LNCaP clone FGC (cell line): ENCODE measurements at places on chromosomes 1 and 21.

GRCh38 chr1:205951746-205952145, 8.5 kb upstream of the SLC26A9 start:
- no peak for DNase-seq

DNA sequence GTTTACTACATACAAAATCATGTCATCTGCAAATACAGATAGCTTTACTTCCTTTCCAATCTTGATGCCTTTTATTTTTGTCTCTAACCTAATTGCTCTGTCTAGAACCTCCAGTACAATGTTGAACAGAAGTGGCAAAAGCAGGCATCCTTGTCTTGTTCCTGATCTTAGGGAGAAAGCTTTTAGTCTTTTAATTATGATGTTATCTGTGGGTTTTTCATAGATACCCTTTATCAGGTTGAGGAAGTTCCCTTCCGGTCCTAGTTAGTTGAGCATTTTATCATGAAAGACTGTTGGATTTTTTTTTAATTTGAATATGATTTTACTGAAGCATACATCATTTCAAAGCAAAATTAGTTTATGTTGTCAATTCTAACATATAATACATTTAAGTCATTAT, 45.7 kb upstream of the DISC1 start:
- DNase-seq: no peak

DNA sequence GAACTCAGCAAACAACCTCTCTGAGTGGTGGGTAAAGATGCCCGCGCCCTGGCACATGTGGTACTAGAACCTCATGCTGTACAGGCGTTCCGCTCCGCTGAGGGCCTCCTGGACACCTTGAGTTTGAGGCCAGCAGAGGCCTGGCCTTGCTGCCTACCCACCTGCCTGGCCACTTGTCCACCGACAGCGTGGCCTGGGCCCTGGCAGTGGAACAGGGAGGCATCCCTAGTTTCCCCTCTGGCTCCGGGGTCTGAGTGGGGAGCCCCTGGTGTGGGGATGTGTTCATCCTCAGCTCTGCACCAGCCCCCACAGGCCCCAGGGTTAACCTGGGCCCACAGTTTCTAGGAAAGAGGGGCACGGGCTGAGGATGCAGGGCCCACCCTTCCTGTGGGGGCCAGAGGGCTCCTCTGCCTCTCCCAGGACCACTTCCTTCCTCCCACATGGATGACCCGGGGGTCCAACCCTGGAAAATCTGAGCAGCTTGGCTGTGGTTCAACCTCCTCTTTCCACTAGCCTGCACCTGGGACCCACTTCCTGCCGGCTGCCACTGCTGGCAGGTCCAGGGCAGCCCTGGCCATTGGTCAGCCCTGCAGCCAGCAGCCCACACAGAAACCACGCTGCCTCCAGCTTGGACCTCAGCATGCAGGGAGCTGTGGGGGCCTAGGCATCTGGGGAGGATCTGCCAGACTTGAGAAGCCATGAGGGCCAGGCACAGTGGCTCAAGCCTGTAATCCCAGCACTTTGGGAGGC, 53.3 kb upstream of the COL18A1 start:
- DNase-seq: no peak

DNA sequence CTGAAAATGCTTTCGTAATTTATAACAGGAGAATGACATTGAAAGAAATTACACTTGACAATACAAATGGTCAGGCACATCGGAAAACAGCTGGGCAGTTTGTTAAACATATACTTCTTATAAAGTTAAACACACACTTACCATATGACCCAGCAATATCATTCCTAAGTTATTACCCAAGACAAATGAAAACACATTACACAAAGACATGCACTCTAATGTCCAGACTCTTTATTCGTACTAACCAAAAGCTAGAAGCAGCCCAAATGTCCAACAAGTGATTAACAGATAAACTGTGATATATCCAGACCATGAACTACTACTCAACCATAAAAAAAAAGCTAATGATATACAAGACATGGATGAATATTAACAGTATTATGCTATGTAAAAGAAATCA, 8.5 kb downstream of the AKT3 start:
- DNase-seq: no peak

DNA sequence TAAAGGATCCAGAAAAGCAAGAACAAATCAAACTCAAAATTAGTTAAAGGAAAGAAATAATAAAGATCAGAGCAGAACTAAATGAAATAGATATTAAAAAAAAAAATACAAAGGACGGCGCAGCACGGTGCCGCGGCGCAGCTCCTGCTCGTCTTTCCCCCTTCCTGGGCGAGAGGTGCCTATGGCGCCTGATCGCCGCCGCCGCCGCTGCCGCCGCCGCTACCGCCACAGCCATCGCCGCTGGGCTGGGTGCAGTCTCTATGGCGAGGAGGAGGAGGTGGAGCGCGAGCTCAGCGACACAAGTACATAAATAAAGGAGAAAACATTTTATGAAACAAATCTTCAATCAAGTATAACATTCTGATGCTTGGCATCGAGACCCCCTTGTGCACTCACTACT, 77.6 kb upstream of the VANGL1 start:
- no peak for DNase-seq

DNA sequence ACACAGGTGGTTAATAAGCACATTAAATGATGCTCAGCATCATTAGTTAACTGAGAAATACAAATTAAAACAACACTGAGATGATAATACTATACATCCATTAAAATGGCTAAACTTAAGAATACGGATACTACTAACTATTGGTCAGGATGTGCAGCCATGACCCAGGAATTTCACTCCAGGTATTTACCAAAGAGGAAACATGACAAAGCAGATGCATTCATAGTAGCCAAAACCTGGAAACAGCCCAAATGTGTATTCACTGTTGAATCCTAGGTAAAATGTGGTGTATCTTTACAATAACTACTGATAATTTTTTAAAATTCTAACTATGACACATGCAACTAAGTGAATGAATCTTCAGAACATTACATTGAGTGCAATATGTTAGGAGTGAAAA, 73.0 kb downstream of the PTPRC start:
- DNase-seq: no peak

- no peak for DNase-seq
Measured at GRCh38 chr1:89881415-89882058, 60.7 kb downstream of the LRRC8D start.

- DNase-seq: no peak
Measured at GRCh38 chr1:15083578-15083977, 70.0 kb upstream of the TMEM51 start.

- no peak for DNase-seq
Measured at GRCh38 chr1:167148421-167148820, 54.5 kb downstream of the STYXL2 start.

GRCh38 chr1:183194527-183195141, 8.6 kb downstream of the LAMC2 start:
- DNase-seq: no peak

GRCh38 chr1:157112186-157112867, 12.7 kb upstream of the ETV3L start:
- no peak for DNase-seq

DNA sequence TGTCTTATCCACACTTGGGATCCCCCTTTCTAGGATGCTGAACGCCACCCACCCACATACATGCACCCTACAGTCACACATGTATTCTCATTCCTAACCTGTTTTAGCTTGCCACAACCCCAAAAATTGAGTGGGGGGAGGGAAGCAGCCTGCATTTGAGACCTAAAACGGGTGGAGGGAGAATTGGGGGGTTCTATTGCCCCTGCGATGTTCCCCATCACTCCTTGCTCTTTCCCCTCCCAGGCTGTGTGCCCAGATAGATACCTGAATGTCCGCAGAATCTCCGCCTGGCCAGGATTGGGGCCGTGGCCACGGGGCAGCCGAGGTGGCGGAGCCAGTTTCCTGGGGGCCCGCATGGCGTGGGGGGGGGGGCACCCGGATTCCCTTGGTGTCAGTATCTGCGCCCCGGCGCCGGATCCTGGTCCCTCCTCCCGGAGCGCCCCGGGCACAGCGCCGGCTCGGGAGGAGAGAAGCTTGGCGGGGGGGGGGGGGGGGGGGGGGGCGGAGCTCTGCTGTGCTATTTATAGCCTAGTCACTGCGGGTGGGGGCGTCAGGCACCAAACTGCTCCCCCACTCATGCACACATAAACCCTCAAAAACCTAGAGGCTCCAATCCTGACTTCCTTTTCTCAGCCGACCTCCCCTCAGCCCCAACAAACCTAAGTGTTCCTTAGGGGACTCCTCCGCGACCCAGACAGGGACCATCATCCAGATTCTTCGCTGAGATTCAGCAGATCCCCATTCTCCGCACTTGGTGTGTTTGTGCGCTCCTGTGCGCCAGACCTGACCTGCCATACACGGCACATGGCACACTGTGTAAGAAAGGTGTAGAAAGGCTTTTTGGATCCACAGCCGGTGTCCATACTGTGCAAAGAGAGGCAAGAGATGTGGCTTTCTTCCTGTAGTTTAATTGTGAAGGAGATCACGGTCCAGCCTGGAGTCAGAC, 1.9 kb downstream of the ANKRD34A start:
- no peak for DNase-seq

DNA sequence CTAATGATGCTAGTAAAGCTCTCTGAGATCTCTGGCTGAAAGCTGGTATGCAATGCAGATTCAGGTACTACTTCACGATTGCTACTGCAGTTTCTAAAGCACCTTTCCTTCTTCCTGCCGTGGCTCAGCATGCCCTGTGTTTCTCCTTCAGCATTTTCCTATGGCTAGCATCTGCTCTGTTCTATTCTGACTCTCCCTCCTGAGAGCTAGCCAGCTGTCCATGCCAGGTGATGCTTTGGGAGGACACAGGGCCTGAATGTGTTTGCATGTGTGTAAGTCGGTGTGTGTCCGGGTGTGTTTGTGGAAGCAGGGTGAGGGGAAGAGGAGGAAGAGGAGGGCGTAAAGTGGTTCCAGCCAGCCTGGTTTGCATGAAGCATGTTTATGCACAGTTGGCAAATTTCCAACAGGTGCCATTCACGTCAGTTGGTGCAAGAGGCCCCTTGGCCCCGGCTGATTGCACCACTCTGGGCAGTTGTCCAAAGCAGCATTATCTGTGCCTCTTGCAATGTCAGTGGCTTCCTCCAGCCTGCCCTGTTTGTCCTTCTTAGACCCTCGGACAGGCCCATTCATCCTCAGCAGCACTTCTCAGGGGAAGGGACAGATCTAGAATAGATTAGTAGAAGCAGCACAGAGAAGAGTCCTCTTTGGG, 433.3 kb downstream of the DISC1 start:
- no peak for DNase-seq

GRCh38 chr1:19087737-19088594, 122.1 kb downstream of the UBR4 start:
- no peak for DNase-seq

DNA sequence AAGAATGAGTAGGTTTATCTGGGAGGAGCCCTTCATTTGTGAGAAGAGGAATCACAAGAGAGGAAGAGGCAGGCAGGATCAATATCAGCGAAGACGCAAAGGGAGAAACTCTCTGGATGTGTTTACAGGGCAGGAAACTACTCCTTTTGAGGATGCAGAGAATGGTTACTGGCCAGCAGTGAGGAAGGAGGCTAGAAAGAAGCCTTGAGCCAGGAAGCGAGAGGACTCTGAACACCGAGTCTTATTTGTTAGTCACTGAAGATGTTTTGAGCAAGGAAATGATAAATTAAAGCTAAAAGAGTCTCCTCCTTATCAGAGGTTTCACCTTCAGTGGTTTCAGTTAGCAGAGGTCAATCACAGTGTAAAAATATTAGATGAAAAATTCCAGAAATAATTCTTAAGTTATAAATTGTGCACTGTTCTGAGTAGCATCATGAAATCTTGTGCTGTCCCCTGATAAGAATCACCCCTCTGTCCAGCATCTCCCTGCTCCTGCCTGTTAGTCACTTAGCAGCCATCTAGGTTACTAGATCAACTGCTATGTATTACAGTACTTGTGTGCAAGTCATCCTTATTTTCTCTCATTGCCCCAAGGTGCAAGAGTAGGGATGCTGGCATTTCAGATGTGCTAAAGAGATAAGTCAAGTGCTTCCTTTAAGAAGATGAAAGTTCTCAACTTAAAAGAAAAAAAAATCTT, 43.5 kb downstream of the WLS start:
- DNase-seq: no peak

DNA sequence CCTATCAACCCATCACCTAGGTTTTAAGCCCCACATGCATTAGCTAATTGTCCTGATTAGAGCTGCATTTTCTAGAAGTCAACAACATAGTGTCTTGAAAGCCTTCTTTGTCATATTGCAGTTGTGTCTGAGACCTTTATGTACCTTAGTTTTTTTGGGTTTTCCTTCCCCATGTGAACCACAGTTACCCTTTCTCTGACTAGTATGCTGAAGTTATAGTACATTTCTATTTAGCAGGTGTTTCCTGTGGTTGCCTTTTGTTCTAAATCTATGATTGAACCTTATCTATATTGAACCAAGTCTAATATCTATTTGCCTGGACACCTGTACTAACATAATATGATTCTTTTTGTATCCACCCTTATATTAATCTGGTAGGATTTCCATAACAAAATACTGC, 135.6 kb downstream of the ST6GALNAC3 start:
- DNase-seq: no peak

DNA sequence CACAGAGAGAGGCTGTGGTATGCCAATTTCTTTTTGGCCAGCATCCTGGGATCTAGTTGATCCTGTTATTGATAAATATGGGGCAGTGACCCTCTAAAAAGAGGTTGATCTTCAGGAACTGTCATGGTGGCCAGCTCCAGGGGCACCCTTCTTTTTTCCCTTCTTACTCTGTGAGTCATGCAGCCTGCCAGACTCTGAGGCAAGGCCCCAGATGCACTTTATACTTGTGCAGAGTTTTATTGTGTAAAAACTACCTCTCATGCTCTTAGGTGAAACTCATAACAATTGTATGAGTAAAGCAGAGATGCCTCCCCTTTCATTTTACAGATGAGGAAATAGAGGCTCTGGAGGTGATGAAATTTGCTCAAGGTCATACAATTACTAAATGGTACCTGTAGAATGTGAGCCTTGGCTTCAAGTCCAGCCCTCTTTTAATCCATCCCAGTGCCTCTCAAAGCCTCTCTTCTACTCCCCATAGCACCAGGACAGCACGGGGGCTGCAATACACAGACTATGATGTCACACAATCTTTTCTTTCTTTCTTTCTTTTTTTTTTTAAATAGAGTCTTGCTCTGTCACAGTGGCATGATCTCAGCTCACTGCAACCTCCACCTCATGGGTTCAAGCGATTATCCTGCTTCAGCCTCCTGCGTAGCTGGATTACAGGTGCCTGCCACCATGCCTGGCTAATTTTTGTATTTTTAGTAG, 387.8 kb downstream of the KCNH1 start:
- DNase-seq: no peak

GRCh38 chr1:98749152-98749756, 87.7 kb downstream of the SNX7 start:
- DNase-seq: no peak

GRCh38 chr1:1181938-1182410, 8.3 kb downstream of the TTLL10 start:
- DNase-seq: no peak
